ENCODE measurements at places on chromosomes 11 and 22. TPM values are rescaled to one million over a fixed set of nuclear protein-coding genes. Genes with fewer than 3 reads are reported as not detected.

GRCh38 chr11:92131289-92131865 lies 93.2 kb upstream of the FAT3 start:
- DNase-seq = no peak

- peak; percentile 26 for DNase-seq
These were observed 24.7 kb downstream of the DGCR2 start for GRCh38 chr22:19097518-19097917.

DNA sequence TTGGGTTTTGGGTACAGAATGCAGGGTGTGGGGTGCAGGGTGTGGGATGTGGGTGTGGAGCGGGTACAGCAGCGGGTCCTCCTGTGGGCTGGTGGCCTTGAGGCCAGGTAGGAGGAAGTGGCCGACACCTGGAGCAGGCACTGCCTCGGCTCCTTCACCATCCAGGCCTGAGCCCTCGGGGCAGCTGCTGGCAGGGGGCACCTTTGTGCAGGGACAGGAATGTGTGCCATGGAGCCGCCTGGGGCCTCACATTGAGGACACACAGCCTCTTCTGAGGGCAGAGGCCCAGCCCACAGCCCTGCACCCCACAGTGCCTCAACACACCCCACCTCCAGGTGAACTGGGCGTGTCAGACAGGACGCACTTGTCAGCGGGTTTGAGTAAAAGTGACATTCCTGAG lies 984.0 kb downstream of the BRD1 start:
- peak; percentile 28 for DNase-seq

DNA sequence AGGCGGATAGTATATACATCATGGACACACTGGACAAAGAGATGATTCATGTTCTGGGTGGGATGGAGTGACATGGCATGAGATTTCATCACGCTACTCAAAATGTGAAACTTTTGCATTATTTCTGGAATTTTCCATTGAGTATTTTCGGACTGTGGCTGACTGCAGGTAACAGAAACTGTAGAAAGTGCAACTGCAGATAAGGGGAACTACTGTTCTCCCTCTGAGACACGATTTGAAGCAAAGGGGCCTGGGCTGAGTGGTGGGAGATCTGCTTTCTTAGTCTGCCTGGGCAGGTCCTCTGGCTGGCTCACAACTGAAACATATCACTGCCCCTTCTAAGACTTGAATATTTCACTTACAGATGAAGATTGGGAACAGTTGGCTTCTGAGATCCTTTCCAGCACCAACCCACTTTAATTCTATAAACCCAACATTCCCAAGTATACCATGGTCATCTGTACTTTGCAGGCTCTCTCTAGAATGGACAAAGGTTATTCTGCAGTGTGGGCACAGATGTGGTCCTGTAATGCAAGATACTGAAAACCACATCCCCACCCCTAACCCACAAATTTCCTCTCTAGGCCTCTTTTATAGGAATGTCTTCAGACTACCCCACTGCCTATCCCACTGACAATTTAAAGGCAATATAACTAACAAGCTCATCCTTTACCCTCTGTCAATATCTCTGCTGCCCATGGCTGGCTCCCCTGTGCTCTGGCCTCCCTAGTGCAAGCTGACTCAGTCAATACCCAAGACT lies 121.1 kb downstream of the KCNC1 start:
- DNase-seq = no peak

- no peak for DNase-seq
These were observed 103.3 kb upstream of the TOP3B start for GRCh38 chr22:22085702-22086500.

DNA sequence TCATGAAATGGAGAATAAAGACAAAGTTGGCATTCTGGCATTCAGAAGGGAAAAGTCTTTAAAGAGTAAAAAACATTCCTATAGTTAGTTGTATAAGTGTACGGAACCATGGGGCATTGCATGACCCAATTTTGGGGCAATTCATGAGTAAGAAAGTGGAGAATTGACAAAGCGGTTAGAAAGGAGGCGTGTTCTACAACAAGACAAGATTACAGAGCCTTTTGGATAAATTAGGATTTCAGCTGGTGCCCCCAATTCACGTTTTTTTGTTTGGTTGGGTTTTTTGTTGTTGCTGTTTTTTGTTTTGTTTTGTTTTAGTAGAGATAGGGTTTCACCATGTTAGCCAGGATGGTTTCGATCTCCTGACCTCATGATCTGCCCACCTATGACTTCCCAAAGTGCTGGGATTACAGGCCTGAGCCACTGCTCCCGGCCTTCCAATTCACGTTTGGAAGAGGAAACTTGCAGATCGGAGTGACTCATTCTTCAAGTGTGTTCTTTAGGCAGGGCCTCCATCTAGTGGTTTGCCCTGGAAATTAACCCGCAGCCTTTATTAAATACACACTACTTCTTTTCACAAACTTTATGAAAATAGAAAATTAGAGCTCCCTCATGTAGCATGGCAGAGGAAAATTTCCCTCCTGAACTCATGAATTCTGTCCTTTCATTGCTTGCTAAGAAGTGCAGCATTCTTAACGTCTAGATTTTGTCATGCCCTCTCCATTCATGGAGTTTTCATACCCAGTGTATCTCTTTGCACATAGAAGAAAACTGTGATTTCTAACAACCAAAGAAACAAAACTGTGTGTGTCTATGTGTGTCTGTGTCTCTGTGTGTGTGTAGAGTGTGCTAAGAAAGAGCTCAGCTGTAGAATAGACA lies 118.1 kb downstream of the BBOX1 start:
- DNase-seq = peak; percentile 77

- DNase-seq = peak; percentile 53
These were observed 37.3 kb downstream of the NUP50 start for GRCh38 chr22:45200860-45201511.

PHF21A gene
- 30.3 TPM for total RNA-seq

MYOD1 gene
- not detected for total RNA-seq

ARCN1 gene
- 77.0 TPM for total RNA-seq

Measured in sigmoid colon (tissue), 7 donors.